Cerebellar nuclear complex (tissue), 1 donor: ENCODE measurements at places on chromosomes 5 and 9.

GRCh38 chr5:124452412-124452811 is 294.0 kb downstream of the ZNF608 start:
- DNase-seq, result no peak

- no peak for DNase-seq
Observed at GRCh38 chr5:83564069-83564749, 92.7 kb downstream of the VCAN start.

DNA sequence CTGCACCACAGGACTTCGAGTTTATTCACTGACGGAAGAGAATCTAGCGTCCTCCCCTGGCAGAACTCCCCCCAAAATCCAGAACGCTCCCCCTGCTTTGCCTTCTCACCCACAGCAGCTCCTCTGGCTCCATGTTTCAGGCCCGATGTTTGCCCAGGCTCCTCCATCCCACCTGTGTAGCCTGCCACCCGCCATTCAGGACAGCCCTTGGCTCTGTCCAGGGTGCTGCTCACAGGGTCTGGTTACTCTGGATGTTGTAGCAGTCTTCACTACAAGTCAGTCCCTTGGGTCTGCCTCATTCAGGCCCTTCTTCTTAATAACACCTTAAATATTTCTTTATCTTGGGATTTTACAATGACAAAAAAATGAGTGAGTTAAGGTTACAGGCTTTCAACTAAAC is 41.3 kb upstream of the SV2C start:
- no peak for DNase-seq

GRCh38 chr5:140221697-140222223 is 46.8 kb downstream of the CYSTM1 start:
- DNase-seq, result no peak

GRCh38 chr9:105901514-105902109 is 207.3 kb downstream of the TMEM38B start:
- DNase-seq, result no peak

- DNase-seq, result no peak
Observed at GRCh38 chr9:82421498-82421897, 432.9 kb downstream of the SPATA31D1 start.

DNA sequence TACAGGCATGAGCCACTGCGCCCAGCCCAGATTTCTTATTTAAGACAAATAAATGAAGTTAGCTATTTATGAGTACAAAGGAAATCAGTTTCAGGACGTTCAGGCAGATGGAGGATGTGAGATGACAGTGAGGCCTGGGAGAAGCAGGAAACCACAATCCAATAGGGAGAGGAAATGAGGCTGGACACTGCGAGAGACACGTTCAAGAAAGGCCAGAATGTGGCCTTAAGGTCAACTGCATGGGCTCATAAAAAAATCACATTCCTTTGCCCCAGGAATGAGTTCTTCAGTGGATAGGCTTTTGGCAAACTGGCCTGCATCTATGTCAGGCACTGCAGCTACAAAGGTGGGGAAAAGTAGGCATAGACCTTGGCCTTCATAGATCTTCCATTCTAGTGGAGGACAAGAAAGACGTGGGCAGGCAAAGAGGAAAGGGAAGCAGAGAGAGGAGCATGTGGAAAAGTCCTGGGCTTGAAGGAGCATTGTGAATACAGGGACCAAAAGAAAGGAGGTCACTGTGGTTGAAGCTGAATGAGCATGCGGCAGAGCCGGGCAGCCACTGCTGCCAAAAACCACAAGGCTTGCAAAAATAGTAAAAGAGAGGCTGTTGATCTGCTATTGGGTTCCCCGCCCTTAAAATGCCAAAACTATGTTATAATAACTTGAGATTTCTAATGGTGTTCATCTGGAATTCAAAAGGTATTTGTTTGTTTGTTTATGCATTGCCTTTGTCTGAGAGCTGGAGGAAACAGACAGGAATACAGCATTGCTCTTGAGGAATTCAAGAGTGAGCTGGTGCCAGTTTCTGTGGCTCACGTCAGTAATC is 133.0 kb downstream of the GNA14 start:
- DNase-seq, result no peak

GRCh38 chr5:24364711-24365110 is 280.1 kb downstream of the CDH10 start:
- no peak for DNase-seq

DNA sequence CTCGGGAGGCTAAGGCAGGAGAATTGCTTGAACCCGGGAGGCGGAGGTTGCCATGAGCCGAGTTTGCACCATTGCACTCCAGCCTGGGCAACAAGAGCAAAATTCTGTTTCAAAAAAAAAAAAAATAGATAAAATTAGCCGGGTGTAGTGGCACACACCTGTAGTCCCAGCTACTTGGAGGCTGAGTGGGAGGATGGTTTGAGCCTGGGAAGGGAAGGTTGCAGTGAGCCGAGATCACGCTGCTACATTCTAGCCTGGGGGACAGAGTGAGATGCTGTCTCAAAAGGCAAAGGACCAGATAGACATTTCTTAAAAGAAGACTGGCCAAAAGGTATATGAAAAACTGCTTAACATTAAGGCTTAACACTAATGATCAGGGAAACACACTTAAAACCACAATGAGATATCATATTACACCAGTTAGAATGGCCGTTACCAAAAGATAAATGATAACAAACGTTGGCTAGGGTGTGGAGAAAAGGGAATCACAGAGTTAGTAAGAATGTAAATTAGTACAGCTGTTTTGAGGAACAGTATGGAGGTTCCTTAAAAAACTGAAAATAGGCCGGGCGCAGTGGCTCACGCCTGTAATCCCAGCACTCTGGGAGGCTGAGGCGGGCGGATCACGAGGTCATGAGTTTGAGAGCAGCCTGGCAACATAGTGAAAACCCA is 10.1 kb upstream of the MARVELD2 start:
- no peak for DNase-seq

- no peak for DNase-seq
Observed at GRCh38 chr9:19828576-19829109, 39.8 kb upstream of the SLC24A2 start.

GRCh38 chr9:121050128-121050988 is at the start of gene C5:
Gene C5, minus strand, starts transcription at chr9:121050275. Its CDS starts 29 bp downstream, at chr9:121050246.
- no peak for DNase-seq

DNA sequence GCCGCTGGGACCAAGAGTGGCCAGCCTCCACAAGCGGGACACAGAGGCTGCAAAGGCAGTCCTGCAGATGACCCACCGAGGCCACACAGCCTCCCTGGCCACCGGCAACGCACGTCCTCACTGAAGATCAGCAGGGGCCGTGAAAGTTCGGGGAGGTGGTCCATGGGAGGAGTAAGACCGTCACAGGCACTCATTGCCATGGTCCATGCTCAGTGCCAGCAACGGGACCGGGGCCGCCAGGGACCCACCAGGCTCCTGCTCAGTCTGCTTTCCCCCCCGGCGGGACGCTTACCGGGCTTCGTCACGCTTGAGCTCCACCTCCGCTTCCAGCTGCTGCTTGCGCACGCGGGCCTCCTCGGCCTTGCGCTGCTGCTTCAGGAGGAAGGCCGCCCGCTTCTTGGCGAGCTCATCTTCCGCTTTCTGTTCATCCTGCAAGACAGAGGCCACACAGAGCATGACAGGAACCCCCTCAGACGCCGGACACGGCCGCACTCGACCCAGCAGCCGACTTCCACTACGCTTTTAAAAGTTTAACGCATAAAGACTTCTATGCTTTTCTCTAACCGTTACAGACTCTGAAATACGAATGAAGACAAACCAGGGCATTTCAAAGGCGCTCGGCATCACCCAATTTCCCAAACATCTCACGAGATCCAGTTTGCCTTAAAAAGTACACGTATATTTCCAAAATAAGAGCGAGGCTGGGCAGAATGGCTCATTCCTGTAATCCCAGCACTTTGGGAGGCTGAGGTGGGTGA is 88.4 kb downstream of the CAMSAP1 start:
- DNase-seq, result no peak

DNA sequence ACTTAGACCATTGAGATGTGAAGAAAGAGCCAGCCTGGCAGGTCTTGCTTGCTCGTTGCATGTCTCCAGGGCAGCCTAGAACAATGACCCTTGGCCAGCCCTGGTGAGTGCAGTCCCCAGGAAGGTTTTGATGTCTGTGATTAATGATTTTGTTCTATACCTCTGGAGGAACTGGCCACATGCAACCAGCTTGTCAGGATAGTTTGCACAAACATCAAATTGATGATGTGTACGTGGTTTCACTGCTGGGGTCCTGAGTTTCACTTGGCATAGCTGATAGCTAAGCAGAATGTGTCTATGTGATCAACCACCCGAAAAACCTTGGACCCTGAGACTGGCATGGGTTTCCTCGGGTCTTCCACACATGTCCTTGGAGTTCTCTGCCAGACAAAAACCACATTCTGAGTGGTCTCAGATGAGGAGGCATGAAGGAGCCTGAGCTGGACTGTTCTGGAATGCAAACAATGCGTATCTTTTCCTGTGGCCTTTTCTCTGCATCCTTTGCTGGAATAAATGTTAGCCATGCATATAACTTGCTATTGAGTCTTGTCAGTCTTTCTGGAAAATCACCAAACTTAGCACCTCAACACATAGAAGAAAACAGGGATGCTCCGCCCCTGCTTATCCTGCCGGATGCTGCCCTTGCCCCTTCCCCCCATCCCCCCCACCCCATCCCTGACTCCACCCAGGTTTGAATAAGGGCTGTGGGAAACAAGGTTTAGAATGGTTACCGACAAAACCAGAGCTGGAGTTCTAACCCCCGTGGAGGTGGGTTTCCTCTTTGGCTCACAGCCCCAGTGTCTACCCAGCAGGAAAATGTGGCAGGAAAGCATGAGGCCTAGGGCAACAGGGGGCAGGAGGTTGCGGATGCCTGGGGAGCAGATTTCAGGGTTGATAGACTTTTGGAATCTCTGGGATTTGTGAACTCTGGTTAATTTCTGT is 50.1 kb upstream of the ANKRD33B start:
- DNase-seq, result no peak

GRCh38 chr9:89037346-89037745 is 46.1 kb downstream of the S1PR3 start:
- no peak for DNase-seq

GRCh38 chr5:150503977-150504620 is 3.8 kb upstream of the NDST1 start:
- no peak for DNase-seq

- no peak for DNase-seq
Observed at GRCh38 chr5:125088522-125089105, 342.2 kb upstream of the ZNF608 start.

DNA sequence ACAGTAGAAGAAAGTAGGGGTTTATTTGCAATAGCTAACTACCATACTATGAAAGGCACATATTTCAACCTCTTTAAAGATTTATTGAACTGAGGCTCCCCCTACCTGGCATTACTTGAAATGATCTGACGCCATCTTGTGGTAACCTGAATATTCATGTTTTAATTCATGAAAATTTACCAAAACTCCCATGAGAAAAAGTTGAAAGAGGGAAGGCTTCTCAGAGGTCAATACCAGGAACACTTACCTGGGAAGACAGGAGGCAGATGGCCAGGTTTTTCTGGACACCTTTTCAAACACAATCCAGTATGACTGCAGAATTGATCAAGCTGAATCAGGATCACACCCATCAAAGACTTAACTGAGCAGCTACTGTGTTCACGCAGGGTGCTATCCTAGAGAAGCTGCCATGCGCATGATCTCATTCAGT is 9.4 kb downstream of the PRELID2 start:
- DNase-seq, result no peak

DNA sequence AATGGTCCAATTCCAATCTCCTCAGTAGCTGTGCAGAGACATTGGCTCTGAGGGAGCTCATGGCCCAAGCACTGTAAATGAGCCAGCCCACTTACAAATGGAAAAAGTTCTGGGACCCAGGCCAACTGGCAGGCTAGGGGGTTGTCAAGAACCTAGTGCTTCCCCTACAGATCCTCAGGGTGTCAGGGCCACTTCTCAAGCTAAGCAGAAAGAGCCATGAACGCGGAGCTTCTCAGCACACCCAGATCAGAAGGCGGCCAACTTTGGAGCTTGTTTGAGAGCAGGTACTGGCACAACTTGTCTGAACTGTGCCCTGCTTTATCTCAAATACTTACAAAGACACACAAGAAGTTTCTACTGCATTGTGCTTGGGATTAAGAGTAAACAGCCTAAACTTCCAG is 17.5 kb downstream of the TLE1 start:
- DNase-seq, result no peak

DNA sequence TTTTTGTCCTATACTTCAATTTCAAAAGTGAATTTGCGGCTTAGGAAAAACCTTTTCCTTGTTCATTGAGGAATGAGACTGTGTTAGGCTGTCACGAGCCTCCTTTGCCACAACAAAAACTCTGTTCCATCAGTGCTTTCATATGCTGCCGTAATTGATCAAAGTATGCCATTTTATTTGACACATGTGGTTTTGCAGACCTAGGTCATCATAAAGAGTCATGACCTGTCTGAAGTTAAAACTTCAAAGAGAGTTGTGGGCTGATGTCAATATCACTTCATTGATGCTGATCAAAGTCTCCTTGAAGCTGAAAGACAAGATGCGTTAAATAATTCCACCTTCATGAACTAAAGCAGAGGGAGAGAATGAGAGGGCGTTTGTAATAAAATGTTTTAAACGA is 55.5 kb downstream of the SYK start:
- DNase-seq, result no peak

- DNase-seq, result no peak
Observed at GRCh38 chr9:113896713-113897112, 20.6 kb downstream of the ZNF618 start.

DNA sequence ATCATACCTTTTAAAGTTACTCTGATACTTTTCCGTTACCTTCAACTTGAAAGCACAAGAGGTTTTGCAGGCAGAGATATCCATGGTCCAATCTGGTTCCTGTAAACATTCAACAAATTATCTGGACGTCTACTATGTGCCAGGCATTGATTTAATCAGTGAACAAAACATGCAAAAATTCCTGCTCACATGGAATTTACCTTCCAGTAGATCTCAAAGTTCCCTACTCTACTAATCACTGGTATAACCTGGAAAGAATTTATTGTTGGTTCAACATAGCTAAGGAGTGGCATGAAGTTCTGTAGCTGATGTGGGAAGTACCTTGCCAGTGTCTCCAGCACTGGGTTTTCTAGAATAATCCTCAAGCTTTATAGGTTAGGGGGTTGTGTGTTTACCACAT is 9.8 kb downstream of the OCLN start:
- no peak for DNase-seq

DNA sequence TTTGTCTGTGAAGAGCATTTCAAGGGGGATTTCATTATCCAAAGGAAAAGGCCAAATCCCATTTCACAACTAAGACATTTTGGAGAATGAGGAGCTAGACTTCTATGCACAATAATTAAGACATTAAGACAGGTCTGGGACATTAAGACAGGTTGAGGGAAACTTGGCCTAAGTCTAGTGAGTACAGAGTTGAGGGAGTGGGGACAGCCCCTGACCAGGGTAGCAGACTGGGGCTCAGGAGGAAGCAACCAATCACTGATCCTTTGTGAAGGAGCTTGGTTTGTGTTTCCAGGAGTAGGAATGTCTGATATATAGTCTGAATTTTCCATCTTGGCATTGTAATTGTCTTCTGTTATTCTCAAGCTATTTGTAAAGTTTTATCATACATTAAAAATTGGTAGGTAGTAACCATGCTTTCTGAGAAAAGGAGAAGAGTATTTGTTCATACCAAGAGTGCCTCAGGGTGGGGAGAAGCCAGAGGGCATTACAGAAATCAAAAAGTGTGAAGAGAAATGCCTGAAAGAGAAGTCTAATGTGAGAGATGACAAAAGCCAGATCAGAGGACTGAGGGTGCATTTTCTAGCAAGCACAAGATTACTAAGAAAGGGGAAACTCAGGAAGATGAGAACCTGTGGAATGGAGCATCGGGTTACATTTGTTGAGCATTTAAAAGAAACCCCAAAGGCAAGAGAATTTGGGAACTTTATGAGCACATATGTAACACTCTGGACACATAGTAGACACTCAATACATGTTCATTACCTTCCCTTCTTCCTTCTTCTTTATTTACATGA is 189.3 kb upstream of the PIK3R1 start:
- no peak for DNase-seq

- no peak for DNase-seq
Observed at GRCh38 chr9:92645041-92645440, 24.9 kb downstream of the IPPK start.
